Subcutaneous preadipocyte (primary cell): ENCODE measurements at places on chromosomes 6 and 20. TPM values are rescaled to one million over a fixed set of nuclear protein-coding genes. Genes with fewer than 3 reads are reported as not detected.

The PIGT gene
- 30.9 and 45.6 TPM in 2 replicates for total RNA-seq

The SLC22A23 gene
- total RNA-seq: 14.0 and 15.6 TPM in 2 replicates

The IL17A gene
- not detected in 2 replicates for total RNA-seq

The CYP21A2 gene
- total RNA-seq: under 0.01 TPM in 1 of 2 replicates, not detected in the other

The EZR gene
- total RNA-seq: 17.3 and 46.1 TPM in 2 replicates

The NRN1 gene
- total RNA-seq: 29.0 and 51.4 TPM in 2 replicates

The JPH2 gene
- under 0.01 and 0.20 TPM in 2 replicates for total RNA-seq

The SLC13A3 gene
- total RNA-seq: 2.5 and 4.4 TPM in 2 replicates

The CENPW gene
- total RNA-seq: 12.1 and 14.7 TPM in 2 replicates
